Muscle of arm (tissue), 14 donors: ENCODE measurements at places on chromosomes 4 and X.
A peak's percentile ranks its signal among the peaks of the same experiment; 100 is the strongest.

DNA sequence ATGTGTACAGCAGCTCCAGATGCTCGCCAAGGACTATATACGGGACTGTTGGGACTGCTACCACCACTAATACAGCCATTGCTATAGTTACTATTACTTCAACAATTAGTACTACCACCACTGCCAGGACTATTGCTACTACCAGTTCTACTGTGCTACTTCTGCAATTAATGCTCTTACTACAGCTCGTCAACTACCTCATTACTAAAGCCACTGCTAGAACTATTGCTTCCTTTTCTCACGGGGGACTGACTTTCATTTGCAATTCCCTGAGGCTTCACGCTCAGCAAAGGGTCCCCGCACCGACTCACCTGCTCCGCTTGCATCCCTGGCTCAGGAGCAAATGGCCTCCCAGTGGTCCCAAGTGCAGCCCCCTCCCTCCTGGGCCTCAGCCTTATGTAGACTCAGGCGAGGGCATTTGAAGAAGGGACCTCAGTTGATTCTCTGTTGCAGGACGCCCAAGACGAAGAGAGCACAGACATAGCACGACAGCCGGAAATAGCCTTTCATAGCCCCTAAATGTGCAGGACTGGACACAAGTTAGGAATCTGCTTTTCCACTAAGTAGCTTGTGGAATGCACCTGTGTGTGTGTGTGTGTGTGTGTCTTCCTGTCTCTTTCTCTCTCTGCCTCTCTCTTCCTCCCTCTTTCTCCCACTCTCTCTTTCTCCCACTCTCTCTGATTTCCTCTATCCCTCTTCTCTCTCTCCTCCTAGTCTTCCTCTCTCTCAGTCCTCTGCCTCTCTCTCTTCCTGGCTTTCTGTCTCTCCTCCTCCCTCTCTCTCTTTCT is 294.8 kb downstream of the ASMT start:
- no peak for DNase-seq

GRCh38 chrX:150688911-150689451 is 4.2 kb upstream of the MTMR1 start:
- DNase-seq, result no peak

GRCh38 chrX:140318296-140318695 is 186.6 kb downstream of the SOX3 start:
- no peak for DNase-seq

GRCh38 chr4:168651374-168651773 is 154.5 kb downstream of the PALLD start:
- DNase-seq, result no peak

- DNase-seq, result no peak
These were observed 12.8 kb upstream of the SCARB2 start for GRCh38 chr4:76226418-76226817.

DNA sequence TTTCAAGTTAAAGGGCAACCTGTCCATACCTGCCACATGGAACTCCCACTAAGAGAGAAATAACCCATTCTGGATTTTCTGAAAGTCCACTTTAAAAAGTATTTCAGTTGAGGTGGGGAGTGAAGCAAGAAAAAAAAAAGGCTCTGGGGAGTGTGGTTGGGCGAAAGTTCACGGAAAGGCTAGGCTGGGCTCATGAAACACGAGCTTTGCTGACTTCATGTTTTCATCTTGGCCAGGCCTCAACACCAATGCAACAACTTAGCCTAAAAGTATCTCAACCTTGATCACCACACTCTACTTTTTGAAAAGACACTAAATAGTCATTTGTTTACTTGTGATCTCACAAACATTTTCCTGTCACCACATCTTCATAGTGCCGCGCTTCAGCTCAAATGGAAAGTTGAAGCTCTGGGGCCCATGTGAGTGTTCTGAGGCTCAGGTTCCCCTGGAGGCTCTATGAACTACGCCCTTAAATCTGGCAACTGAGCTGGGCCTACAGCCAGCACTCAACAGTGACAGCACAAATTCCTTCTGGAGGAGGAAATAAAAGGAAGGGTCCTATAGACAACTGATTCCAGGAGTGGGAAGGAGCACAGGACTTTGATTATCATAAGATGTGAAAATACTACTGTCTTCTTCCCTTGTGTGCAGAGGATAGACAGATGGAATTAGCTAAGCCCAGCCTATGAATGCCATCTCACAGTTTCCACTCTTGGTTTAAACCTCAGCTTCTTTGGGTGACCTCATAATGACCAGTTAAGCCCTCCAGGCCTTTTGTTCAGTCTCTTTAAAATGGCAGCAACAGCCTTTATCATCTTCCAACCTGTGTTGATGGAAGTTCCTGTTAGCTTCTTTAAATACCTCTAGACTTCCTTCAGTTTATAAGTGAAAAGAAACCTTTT is 5.1 kb downstream of the CD40LG start:
- peak; percentile 15 for DNase-seq

GRCh38 chrX:132266583-132267355 is 47.5 kb upstream of the RAP2C start:
- no peak for DNase-seq

GRCh38 chr4:25925486-25926201 is 11.6 kb downstream of the SMIM20 start:
- peak; percentile 27 for DNase-seq
